CD4-positive, alpha-beta T cell treated with Interleukin-2 at 100 ng/mL for 4 hours (primary cell): ENCODE measurements at places on chromosomes 13 and 19.

DNA sequence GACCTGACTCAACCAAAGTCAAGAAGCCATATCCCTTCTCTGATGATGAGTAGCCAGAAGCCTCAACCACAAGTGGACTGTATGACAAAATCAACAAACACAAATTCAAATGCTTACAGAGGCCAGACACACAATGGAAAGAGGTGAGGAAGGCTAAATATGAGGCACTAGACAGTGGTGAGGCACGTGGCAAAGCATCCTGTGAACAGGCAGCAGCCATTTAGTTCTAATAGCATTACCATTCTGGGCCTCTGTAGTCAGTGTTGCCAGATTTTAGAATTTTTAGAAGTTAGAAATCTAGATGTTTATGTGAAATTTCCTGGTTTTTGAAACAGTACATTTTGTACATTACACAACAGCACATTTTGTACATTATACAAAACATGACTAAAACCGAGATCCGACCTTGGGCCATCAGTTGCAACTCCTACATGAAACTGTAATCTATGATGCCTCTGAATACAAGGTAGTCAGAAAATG lies 403.3 kb downstream of the COG6 start:
- no peak for DNase-seq

DNA sequence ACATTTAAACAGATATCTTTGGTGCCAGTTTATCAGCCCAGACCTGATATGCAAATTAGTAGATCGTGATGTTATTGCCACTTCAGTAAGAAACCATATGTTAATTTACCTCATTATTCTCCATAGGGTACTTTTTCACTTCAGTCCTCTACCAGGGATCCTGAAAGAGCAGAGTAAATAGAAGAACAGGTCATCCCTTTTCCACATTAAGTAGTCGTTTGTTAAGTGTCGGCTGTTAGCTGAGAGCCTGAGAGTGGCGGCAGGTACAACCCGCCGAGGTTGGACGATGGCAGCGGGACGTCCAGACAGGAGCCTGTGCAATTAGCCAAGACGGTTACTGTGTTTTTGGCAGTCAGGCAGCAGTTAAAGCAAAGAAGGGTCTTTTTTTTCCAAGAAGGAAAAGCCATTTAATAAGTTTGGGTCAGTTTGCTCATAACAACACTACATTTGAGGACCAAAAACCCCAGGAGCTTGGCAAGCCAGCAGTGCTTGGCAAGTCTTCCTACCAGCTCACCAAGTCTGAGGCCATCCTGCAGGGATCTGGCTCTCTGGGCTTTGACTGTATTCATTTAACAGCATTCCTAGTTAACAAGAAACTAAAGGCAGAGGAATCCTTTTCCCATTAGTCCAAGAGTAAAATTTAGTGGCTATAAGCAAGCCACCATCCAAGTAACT lies 231.8 kb downstream of the SHISA2 start:
- no peak for DNase-seq

DNA sequence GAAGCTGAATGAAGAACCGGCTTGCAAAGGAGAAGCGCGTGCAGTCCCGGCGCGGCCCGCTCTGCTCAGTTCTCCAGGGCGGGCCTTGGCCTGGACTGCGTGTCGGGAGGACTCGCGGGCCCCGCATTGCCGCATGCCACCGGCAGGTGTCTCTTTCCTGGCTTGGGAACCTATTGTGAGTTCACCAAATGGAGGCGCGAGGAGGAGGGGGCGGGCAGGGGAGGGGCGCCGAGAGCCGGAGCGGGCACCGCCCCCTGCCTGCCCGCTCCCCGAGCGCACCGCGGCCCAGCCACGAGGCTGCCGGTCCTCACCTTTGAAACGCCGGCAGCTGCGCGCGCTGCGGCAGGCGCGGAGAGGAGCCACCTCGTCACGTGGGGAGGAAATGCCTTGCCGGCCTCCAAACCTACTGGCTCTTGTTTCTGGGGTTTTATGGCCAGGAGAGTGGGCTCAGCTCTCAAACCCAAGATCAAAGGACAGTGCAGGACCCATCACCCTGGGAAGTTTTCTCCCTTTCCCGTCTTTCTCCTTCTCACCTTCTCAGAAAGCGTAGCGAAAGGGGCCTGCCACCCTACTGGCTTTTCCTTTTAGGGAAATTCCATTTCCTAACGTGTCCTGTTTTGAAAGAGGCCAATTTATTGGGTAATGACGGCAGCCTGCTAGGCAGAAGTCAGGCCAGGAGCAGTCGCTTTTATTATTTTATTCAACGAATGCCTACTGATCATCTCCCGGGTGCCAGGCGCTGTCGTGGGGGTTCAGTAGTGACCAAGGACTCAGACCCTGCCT lies 13.8 kb upstream of the UBE2L5 start:
- DNase-seq, result peak; percentile 94

- DNase-seq, result peak; percentile 51
Measured at GRCh38 chr19:43469160-43469480, 3.7 kb upstream of the LYPD3 start.

- DNase-seq, result peak; percentile 84
Measured at GRCh38 chr19:36489920-36490415, 607 bp upstream of the ZNF566 start.

DNA sequence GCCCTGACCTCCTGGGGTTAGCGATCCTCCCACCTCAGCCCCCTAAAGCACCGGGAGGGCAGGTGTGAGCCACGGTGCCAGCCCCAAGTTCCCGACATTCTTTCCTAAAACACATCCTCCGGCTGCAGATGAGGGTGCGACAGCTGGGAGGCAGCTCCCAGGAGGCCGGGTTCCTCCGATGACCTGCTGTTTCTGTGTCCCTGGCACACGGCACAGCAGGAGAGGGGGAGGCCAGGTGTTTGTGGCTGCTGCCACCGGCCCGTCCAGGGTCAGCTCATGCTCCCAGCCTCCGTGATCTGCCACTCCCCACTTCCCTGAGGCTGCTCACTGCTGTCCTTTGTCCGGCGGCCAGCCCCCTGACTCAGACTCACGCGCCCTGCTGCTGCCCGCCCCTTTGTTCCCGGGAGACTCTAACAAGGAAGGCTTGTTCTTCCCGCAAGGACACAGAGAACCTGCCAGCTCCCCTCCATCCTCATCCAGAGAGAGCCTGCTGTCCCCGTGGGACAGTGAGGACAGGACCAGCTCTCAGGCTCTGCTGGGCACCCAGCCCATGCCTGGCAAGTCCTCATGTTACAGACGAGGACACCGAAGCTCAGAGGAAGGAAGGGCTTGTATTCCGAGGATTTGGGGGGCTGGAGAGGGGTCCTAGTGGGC lies 10.6 kb upstream of the MADCAM1 start:
- DNase-seq, result no peak

- DNase-seq, result peak; percentile 68
Measured at GRCh38 chr13:94323764-94324758, 155.4 kb downstream of the DCT start.

DNA sequence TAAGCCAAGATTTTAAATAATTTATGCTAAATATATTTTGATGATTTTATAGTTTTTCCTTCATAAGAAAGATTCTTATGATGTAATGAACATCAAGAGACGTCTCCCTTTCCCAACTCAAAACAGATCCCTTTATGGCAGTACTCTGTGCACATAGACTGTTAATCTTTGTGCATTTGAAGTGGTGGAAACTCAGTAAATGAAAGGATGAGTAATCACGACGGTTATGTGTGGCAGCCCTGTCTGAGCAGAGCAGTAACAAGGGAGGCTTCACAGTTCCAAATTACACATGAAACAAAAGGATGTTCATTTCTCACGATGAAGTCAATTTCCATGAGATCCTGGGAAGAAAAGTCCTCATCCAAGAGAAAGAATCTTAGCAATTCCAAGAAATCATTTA lies 498.1 kb downstream of the KLF5 start:
- DNase-seq, result no peak

GRCh38 chr19:51644636-51645271 lies 1.9 kb downstream of the SIGLEC14 start:
- DNase-seq, result no peak

DNA sequence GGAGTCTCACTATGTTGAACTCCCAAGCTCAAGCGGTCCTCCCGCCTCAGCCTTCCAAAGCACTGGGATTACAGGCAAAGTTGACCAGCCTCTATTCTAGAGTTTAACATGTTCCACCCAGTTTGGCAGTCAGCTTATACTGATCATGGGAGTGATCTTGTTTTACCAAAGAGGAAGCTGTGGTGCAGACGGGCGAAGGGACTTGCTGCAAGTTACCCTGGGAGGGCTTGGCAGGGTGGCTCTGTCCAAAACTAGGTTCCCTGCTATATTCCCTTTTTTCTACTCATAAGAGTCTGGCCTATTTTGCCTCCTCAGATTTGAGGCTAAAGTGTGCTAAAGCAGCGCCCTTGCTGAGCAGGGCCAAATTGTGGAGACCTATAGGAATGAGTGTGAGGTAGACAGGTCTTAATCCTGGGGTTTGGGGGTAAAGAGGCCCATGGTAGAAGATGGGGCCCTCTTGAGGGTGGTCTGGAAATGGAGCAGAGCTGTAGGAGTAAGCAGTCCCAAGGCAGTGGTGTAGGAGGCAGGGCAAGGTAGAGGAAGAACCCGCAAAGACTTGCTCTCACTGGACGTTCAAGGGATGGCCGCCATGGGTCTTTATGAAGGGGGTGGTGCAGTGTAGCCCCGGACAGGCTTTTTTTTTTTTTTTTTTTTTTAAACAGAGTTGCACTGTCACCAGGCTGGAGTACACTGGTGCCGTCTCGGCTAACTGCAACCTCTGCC lies 3.3 kb downstream of the RPS19 start:
- DNase-seq, result no peak

- DNase-seq, result no peak
Measured at GRCh38 chr19:31268751-31269383, 80.4 kb downstream of the TSHZ3 start.

GRCh38 chr13:83831796-83832195 lies 50.5 kb downstream of the SLITRK1 start:
- no peak for DNase-seq

DNA sequence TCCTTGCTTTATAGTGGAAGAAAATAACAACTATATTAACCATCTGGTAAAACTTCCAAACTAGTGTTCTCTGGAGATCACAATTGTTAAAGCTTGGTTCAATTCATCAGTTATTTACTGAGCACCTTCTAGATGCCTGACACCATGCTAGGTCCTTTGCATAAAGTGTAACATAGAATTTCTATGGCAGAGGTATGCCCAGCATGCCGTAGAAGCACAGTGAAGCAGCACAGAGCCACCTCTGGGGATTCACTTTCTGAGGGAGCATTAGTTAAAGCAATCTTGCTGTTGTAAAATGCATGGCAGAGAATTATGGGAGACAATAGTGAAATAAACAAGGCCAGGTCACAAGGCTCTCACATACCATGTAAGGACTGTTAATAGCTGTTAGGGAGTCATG lies 75.2 kb downstream of the LRRC63 start:
- no peak for DNase-seq

DNA sequence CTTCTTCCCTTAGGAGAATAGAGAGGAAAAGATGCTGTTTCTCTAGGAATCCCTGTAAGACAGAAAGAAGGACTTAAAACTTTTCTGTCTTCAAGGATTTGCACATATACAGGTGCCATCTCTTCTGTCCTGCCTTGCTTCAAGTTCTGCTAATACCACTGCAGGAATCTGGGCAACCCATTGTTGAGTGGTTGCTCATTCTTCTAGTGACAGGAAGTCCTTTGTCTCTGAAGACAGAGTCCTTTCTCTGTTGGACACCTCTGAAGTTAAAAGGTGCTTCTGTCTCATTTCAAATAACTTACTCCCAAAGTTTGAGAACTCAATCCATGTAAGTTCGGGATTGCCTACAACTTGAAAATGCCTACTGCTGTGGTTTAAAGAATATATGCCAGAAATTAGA lies 114.4 kb upstream of the TMTC4 start:
- DNase-seq, result no peak

- DNase-seq, result no peak
Measured at GRCh38 chr13:52156724-52157261, 2.6 kb downstream of the NEK3 start.

DNA sequence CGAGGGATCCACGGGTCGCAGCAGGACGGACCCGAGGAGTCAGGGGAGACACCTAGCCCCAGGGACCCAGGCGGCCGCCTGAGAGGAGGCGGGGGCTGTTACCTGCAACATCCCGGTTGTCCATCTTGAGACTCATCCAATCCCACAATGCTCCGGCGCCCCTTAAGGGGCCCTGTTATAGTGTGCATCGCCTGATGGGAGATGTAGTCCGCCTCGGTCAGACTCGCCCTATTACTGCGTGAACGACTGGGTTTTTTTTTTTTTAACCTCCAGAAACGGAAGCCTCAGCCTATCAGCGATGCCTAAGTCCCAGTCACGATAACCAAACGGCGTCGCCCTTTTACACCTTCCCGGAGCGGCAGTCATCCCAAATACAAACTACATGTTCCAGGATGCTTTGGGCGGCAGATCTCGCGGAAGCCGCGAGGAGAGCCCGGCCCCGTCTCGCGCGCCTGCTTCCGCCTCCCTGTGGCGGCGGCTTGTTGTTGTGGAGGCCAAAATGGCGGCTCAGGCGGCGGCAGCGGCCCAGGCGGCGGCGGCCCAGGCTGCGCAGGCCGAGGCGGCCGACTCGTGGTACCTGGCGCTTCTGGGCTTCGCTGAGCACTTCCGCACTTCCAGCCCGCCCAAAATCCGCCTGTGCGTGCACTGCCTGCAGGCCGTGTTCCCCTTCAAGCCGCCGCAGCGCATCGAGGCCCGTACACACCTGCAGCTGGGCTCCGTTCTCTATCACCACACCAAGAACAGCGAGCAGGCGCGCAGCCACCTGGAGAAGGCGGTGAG lies at the start of the genes MAU2 and SUGP1:
Gene MAU2 (plus strand): TSS at position 469 of the 780 bp plus-strand sequence. CDS start 31 bp downstream, at position 500.
Gene SUGP1 (minus strand): TSS at position 149 of the 780 bp plus-strand sequence. CDS start 13 bp downstream, at position 136.
- peak; percentile 91 for DNase-seq

DNA sequence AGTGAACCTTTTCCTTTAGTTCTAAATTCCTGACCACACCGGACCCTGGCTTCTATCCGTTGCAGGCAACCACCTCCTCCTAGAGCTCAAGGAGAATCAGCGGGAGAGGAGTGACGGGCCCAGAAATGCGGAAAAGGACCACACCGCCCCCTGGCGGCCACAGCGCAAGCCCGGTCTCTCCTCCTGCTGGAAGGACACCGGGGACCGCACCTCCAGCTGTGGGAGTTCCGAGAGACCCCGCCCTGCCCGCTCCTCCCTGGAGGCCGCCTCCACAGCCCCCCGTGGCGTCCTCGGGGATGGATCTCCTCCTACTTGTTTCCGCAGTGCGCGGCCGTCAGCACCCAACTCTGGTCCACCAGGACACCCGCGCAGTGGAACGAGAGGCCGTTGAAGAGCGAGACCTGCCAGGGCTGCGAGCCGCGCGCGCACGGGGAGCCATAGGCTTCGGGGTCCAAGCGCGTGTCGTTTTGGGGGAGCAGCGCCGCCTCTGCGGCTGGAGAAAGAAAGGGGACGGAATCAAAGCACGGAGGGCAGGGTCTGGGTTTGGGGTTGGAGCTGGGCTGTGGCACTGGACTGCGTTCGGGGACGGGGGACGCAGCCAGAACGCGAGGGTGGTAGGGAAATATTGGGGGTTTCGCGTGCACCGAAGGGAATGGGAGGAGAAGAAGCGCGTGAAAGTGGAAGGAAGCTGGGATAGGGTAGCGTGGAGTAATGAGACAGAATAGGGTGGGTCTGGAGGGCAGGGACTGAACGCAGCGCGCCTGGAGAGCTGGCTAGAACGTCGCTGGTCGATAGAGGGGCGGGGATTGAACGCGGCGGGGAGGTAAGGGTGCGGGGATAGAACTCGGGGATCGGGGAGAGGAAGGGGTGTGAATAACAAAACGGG lies 2.5 kb downstream of the KLK10 start:
- DNase-seq, result peak; percentile 39

- DNase-seq, result no peak
Measured at GRCh38 chr13:44240611-44241145, 132.9 kb upstream of the SERP2 start.
